ENCODE measurements at places on chromosomes 16 and 17. TPM values are rescaled to one million over a fixed set of nuclear protein-coding genes. Genes with fewer than 3 reads are reported as not detected.

DNA sequence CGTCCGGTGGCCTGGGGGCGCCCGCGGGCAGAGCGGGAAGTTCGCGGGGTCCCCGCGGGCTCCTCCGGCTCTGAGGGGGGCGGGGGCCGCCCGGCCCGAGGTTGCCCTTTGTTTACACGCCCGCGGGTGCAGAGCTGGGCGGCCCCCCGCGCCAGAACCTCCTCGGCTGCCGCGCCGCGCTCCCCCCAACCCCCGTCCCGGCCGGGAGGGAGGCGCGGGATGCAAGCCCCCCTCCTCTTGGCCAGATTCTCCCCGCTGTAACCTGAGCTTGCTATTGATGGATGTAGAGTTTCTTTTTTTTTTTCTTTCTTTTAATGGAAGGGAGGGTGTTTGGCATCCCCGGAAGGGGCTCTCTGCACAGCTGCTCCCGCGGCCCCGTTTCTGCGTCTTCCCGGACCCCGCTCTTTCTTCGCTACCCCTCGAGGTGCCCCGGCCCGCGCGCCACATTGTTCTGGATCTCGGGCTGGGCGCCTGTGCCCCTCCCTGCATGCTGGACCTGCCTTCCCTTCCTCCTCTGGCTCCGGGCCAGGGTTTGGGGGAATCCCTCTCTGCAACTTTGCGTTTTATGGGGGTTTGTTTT, 646 bp downstream of the CBX2 start:
- peak overlapping the region; percentile 77 for H3K4me3 ChIP-seq
- peaks cover 62% of the 10 kb centered on the region for H3K27me3 ChIP-seq
- DNase-seq = peak; percentile 44
- peak overlapping the region; percentile 76 for H3K27ac ChIP-seq
- no peaks in the 10 kb centered on the region for H3K36me3 ChIP-seq

- H3K27ac ChIP-seq = no peak overlapping the region
- H3K27me3 ChIP-seq = no peaks in the 10 kb centered on the region
- H3K36me3 ChIP-seq = no peaks in the 10 kb centered on the region
- DNase-seq = no peak
- H3K4me1 ChIP-seq = peaks cover 5% of the 10 kb centered on the region
- no peak overlapping the region for H3K4me3 ChIP-seq
Observed at GRCh38 chr17:17511293-17511741, 15.1 kb upstream of the RASD1 start.

GRCh38 chr17:77959126-77959925, 823 bp downstream of the TNRC6C start:
- H3K27ac ChIP-seq = peak overlapping the region; percentile 80
- H3K27me3 ChIP-seq = peaks cover 4% of the 10 kb centered on the region
- peak overlapping the region; percentile 92 for H3K4me3 ChIP-seq
- peaks cover 47% of the 10 kb centered on the region for H3K4me1 ChIP-seq
- peak; percentile 58 for DNase-seq

GRCh38 chr17:29102046-29102445, 59.1 kb downstream of the PIPOX start:
- peaks cover 13% of the 10 kb centered on the region for H3K36me3 ChIP-seq
- peaks cover 11% of the 10 kb centered on the region for H3K4me1 ChIP-seq
- no peaks in the 10 kb centered on the region for H3K27me3 ChIP-seq
- no peak overlapping the region for H3K4me3 ChIP-seq
- DNase-seq = no peak

- no peak overlapping the region for H3K4me3 ChIP-seq
- H3K27me3 ChIP-seq = peaks cover 21% of the 10 kb centered on the region
- no peak for DNase-seq
- H3K4me1 ChIP-seq = no peaks in the 10 kb centered on the region
- H3K36me3 ChIP-seq = no peaks in the 10 kb centered on the region
- H3K27ac ChIP-seq = no peak overlapping the region
Observed at GRCh38 chr17:33124871-33125551, 133.4 kb downstream of the SPACA3 start.

GRCh38 chr16:84616515-84616914, 1.4 kb downstream of the COTL1 start:
- no peaks in the 10 kb centered on the region for H3K27me3 ChIP-seq
- peaks cover 51% of the 10 kb centered on the region for H3K4me1 ChIP-seq
- H3K27ac ChIP-seq = peak overlapping the region; percentile 87

DNA sequence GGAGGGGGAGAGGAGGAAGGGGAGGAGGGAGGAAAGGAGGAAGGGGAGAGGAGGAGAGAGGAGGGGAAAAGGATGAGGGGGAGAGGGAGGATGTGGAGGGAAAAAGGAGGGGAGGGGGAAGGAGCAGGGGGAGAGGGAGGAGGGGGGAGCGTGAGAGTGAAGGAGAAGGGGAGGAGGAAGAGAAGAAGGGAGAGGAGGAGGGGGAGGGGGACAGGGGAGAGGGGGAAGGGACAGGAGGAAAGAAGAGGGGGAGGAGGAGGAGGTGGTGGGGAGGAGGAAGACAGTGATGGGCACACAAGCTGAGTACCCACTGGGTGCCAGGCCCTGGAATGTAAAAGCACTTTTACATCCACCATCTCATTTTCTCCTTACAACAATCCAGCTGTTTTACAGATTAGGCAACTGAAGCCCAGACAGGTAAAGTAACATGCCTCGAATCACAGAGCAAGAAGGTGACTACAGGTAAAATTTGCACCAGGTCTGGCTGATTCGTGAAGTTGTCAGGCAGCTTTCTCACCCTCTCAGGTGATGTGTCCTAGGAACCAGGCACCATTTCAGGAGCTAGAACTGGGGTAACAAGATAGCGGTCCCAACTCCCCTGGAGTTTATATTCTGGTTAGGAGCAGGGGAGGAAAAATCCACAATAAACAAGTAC, 10.0 kb upstream of the LITAF start:
- H3K4me1 ChIP-seq = peaks cover 23% of the 10 kb centered on the region
- H3K4me3 ChIP-seq = no peak overlapping the region
- no peak overlapping the region for H3K27ac ChIP-seq
- no peaks in the 10 kb centered on the region for H3K27me3 ChIP-seq
- H3K36me3 ChIP-seq = no peaks in the 10 kb centered on the region

DNA sequence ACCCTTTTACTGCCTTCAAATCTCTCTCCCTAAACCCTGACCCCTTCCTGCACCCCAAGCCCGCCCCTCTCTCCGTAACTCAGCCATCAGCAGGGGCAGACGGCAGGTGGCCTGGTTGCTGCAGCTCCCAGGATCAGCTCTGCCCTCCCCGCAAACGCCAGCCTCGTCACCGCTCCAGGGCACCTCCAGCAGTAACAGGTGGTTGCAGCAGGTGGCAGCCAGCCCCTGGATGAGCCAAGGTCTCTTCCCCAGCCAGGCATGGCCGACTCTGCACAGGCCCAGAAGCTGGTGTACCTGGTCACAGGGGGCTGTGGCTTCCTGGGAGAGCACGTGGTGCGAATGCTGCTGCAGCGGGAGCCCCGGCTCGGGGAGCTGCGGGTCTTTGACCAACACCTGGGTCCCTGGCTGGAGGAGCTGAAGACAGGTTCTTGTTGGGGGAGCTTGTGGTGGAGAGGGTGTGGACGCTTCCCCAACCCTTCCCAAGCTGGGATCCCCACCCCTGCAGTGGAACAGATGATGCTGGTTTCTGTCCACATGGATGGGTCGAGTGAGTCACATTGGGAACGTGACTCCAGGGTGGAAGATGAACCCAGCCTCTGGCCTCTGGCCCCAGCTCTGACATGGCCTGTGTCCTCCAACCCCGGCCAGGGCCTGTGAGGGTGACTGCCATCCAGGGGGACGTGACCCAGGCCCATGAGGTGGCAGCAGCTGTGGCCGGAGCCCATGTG, 558 bp downstream of the HSD3B7 start:
- peak; percentile 39 for DNase-seq
- no peaks in the 10 kb centered on the region for H3K27me3 ChIP-seq
- no peak overlapping the region for H3K4me3 ChIP-seq
- H3K36me3 ChIP-seq = peaks cover 18% of the 10 kb centered on the region
- H3K4me1 ChIP-seq = peaks cover 3% of the 10 kb centered on the region

DNA sequence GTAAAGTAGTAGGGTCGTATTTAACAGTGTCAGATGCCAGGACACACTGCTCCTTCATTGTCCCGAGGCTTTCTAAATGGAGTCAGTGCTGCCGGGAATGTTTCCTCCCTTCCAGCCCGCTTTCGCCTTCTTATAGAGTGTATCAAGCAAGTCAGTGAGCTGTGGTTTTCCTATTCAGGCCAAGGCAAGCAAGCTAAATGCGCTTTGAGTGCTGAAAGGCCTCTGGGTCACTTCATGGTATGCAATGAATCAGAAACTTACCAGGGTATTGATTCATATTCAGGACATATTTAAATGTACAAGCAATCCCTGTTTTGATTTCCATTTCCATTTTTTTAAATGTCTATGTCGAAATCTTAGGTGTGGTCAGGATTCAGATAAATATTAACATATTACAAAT, 327.9 kb upstream of the SOX9 start:
- H3K4me1 ChIP-seq = no peaks in the 10 kb centered on the region
- H3K27ac ChIP-seq = no peak overlapping the region

DNA sequence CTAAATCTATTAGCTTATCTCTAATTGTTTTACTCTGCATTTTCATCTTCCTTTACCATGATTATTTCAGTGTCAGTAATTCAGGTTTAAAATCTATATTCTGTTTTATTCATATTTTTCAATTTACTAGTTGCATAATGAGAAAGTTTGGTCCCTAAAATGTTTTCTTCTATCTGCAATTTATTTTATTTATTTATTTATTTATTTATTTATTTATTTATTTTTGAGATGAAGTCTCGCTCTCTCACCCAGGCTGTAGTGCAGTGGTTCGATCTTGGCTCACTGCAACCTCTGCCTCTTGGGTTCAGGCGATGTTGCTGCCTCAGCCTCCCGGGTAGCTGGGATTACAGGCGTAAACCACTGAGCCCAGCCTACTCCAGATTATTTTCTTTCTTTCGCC, 1597.3 kb downstream of the CDH8 start:
- no peaks in the 10 kb centered on the region for H3K36me3 ChIP-seq
- H3K27ac ChIP-seq = no peak overlapping the region
- H3K4me1 ChIP-seq = no peaks in the 10 kb centered on the region
- no peak overlapping the region for H3K4me3 ChIP-seq
- no peak for DNase-seq

DNA sequence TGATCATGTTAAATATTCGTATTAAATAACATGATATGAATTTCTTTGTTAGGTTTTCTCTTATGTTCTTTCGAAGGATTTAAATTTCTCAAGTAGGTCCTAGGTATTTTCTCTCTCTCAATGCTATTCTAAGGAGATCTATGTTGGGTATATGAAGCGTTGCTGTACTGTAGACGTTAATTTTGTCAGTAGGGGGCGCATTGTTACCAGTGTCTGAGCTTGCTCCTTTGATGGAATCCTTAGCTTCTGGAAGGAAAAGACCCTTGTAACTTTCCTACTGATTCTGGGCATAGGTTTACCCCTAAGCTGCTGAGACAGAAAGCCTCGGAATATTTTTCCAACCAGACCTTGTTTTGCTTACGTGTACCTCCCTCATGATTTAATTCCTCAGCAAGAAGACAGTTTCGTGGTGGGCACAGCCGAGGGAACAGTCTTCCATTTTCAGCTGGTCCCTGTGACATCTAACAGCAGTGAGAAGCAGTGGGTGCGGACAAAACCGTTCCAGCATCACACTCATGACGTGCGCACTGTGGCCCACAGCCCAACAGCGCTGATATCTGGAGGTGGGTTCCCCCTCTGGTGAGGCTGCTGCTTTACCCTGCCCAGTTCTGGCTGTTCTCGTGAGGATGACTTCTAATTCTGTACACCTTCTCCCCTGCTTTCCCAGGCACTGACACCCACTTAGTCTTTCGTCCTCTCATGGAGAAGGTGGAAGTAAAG, 17.9 kb downstream of the UTP4 start:
- peak; percentile 60 for DNase-seq
- H3K4me1 ChIP-seq = no peaks in the 10 kb centered on the region
- peaks cover 56% of the 10 kb centered on the region for H3K36me3 ChIP-seq
- H3K27ac ChIP-seq = no peak overlapping the region
- no peak overlapping the region for H3K4me3 ChIP-seq

DNA sequence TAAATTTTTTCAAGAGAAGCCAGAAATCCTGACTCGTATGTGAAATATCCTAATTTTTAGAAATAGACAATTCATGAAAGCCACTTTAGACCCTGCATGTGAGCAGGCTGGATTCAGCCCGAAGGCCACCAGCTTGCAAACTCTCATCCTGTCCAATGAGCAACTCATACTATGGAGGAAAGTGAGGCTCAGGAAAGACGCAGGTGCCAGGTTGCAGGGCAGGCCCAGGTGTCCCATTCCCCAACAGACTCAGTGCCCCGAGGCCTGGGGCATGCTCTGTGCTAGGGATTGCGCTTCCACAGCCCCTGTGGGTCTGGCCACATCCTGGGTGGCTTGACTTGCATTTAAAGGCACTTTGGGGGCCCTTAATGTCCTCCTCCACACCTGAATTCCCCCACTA, 16.7 kb upstream of the RASD1 start:
- H3K27ac ChIP-seq = no peak overlapping the region
- H3K36me3 ChIP-seq = no peaks in the 10 kb centered on the region
- H3K4me1 ChIP-seq = peaks cover 5% of the 10 kb centered on the region
- DNase-seq = no peak
- no peaks in the 10 kb centered on the region for H3K27me3 ChIP-seq

- no peak overlapping the region for H3K27ac ChIP-seq
- no peaks in the 10 kb centered on the region for H3K4me1 ChIP-seq
- H3K27me3 ChIP-seq = peaks cover 28% of the 10 kb centered on the region
- no peak overlapping the region for H3K4me3 ChIP-seq
- no peak for DNase-seq
Observed at GRCh38 chr17:81385320-81386111, 9.7 kb upstream of the BAHCC1 start.

DNA sequence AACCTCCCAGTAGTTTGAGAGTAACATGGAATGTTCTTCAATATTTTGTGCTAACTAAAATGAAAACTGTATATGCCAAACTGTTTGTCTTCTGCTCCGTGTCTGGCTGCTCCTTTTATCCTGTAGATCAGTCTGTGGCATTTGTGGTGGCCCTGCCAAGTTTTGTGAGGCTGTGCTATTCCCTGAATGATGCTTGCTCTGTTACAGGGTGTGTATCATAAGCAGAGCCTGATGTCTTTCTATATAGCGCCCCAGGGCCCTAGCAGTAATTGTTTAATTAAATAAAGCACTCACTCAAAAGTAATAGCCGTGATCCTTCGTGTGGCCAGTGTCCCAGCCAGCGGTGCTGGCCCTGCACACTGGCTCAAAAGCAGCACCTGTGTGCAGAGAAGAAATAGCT, 27.8 kb upstream of the NAT9 start:
- no peaks in the 10 kb centered on the region for H3K27me3 ChIP-seq
- H3K4me3 ChIP-seq = no peak overlapping the region
- H3K27ac ChIP-seq = no peak overlapping the region
- peaks cover 7% of the 10 kb centered on the region for H3K36me3 ChIP-seq
- no peaks in the 10 kb centered on the region for H3K4me1 ChIP-seq

CYTH1 gene
- 130 TPM for total RNA-seq

MYLK3 gene
- 0.27 TPM for total RNA-seq

STH gene
- total RNA-seq = not detected

ARSG gene
- total RNA-seq = 10.9 TPM

CHST6 gene
- total RNA-seq = not detected

LDHD gene
- total RNA-seq = not detected

DNAI2 gene
- total RNA-seq = 0.14 TPM

RNF227 gene
- total RNA-seq = 3.8 TPM

Data from activated CD4-positive, alpha-beta T cell treated with anti-CD3 and anti-CD28 coated beads for 36 hours (primary cell).